Right lung (tissue), 10 donors: ENCODE measurements at places on chromosomes 1 and 21. TPM values are rescaled to one million over a fixed set of nuclear protein-coding genes. Genes with fewer than 3 reads are reported as not detected.

DNA sequence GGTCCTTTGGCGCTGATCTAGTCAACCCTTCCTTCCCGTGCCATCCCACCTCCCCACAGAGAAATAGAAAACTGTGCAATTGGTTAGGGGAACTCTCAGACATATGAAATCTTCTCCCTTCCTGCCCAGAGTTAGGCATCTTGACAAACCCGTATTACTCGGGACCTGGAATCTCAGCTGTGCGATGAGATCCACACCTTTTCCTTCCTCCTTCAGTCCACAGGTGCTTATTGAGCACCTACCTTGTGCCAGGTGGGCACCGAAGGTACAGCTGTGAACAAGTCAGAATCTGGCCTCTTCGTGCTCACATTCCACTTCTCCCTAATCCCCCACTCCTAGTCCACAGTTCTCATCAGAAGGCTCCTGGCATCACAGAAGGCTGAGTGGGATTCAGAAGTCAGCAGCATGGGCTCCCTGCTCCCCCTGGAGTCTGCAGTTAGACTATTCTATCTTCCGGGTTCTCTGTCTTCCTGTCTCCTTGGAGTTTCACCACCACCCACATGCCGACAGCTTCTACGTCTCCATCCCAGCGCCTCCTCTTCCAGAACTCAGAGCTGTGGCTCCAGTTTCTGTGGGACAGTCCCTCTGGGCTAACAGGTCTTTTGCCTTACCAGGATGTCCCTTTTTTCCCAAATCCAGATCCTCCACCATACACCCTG lies 23.0 kb downstream of the KNCN start:
- DNase-seq, result no peak

Gene ELK4
- polyA plus RNA-seq, result 21.5 TPM

Gene GBP6
- polyA plus RNA-seq, result 0.73 TPM

- no peak for DNase-seq
Observed at GRCh38 chr21:33940164-33940880, 24.7 kb upstream of the ATP5PO start.

GRCh38 chr1:244361764-244362473 lies 89.8 kb downstream of the ADSS2 start:
- peak; percentile 76 for DNase-seq

- DNase-seq, result no peak
Observed at GRCh38 chr1:7705048-7705907, 65.8 kb upstream of the VAMP3 start.

- no peak for DNase-seq
Observed at GRCh38 chr1:116286541-116286971, 86.5 kb upstream of the ATP1A1 start.

DNA sequence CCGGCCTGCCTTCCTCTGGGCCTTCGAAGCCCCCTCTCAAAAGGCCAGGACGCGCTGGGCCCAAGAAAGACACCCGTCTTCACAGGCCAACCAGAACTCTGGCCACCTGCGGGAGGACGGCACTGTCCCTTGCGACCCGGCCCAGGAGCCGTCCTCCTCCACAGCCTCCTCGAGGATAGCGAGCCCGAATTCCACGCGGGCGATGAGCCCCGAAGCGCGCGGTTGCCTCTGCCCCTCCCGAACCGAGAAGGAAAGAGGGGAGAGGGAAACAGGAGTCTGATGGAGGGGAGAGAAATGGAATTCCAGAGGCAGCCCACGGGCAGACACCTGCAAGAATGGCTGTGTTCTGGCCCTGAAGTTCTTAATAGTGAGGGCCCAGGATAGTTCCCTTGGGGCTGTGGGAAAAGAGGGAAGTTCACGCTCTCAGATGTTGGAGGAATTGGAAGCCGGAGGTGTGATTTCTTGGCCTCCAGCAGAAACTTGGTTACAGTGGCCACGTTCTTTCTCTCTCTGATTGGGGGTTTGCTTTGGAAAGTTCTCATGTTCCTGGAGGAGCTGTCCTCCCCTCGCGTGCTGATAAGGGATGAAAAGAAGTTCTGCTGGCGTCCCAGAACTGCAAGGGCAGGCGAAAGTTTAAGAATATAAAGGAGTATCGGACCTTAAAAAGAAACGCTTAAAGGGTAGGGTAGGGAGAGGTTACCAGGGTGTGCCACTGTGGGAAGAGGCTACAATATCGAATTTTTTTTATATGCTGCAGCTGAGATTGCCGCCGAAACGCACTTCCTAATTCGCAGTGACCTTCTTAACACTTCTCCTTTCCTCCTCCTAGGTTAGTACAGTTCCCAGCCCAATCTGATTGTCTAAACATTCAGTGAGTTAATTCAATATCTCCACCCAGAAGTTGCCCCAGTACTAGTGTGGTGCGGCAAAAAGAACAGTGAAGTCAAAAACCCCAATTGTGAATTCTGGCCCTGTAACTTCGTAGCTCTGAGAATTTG lies 5.8 kb upstream of the SLC44A5 start:
- DNase-seq, result peak; percentile 31

DNA sequence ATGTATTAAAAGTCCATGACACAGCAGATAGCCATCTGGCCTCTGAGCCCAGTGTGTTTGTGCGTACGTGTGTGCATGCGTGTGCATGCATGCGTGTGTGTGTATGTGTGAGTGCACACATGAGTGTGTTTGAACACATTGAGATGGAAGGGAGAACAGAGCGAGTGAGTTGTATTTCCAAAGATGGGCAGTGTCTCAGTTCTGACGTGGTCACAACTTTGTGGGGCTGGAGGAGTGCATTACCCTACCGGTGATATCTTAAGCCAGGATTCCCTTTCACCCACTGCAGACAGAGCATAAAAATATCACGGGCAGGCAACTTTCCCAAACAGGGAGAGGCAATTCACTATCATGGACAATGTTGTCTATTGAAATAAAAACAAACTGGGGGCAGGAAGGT lies 27.8 kb downstream of the IRF2BP2 start:
- no peak for DNase-seq

DNA sequence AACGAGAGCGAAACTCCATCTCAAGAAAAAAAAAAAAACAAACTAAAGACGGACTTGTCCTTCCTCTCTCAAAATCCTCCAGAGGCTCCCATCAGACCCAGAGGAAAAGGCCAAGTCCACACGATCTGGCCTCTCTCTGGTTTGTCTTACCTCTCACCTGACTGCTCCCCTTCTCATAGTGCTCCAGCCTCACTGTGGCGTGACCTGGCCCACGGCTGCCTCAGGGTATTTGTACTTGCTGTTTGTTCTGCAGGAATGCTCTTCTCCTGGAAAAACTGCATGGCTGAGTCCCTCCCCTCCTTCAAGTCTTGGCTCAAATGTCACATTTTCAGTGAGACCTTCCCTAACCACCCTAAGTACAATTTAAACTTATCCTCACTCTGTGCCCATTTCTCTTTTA lies 8.0 kb upstream of the BRWD1 start:
- DNase-seq, result no peak

GRCh38 chr1:85398391-85399064 lies 66.4 kb downstream of the DDAH1 start:
- no peak for DNase-seq

DNA sequence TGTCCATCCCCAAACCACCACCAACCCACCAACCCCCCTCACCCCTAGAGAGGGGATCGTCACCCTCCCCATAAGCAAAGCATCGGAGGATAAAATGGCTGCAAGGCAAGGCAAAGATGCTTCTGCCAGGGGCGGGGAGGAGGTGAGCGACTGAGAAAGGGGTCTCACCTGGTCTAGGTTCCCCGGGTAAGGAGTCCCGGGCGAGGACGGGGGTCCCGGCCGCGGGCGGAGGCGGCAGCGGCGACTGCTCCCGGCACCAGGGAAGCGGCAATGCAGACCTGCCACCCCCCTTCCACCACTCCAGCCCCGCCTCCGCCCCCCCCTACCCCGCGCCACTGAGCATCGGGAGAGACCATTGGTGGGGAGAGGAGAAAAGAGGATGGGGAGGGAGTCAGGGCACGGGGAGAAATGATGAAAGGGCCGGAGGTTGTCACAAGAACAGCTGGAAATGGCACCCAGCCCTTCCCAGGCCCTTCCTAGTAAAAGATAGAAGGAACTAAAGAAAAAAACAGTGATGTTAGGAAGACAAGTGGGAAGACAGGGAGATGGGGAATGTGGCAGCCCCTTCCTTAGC lies at the start of gene SV2A:
Gene SV2A (minus strand): TSS at position 274 of the 574 bp plus-strand sequence. CDS start 4,004 bp downstream, outside the sequence.
- no peak for DNase-seq

Gene OR2T33
- polyA plus RNA-seq, result not detected

GRCh38 chr1:46081206-46081605 lies 51.2 kb downstream of the PIK3R3 start:
- no peak for DNase-seq

Gene PRAMEF4
- polyA plus RNA-seq, result not detected

DNA sequence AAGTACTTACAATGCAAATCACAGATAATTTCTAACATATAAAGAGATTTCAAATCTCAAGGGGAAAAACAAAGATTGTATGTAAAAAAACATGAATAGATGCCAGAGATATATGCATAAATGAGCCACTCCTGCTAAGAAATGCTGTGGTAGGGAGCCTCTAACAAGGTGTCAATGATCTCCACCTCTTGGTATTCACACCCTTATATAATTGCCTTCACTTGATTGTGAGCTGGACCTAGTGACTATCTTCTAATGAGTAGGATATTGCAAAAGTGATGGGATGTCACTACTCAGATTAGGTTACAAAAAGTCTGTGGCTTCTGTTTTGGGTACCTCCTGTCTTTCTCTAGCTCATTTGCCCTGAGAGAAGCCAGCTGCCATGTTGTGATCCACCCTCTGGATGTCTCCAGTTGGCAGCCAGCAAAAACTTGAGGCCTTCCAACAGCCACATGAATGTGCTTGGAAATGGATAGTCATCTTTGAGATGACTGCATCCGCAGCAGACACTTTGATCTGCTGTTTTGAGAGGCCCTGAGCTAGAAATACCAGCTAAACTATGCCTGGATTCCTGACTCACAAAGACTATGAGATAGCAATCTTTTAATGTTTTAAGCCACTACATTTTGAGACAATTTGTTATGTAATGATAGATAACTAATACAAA lies 196.1 kb upstream of the FGGY start:
- DNase-seq, result no peak

- no peak for DNase-seq
Observed at GRCh38 chr1:46526691-46527291, 24.7 kb downstream of the KNCN start.

Gene CASQ2
- 0.46 TPM for polyA plus RNA-seq

Gene RHBG
- polyA plus RNA-seq, result 2.3 TPM

Gene MROH7
- polyA plus RNA-seq, result 16.2 TPM

Gene UBE2J2
- 40.4 TPM for polyA plus RNA-seq

GRCh38 chr1:3000671-3001470 lies 20.4 kb upstream of the ACTRT2 start:
- no peak for DNase-seq

- DNase-seq, result no peak
Observed at GRCh38 chr1:117834416-117834815, 95.0 kb downstream of the GDAP2 start.

Gene LCE2C
- not detected for polyA plus RNA-seq

- DNase-seq, result no peak
Observed at GRCh38 chr1:235888119-235888643, 21.5 kb upstream of the LYST start.

- DNase-seq, result no peak
Observed at GRCh38 chr1:206905295-206906164, 8.3 kb downstream of the IL24 start.

GRCh38 chr1:97196825-97197516 lies 475.4 kb downstream of the PTBP2 start:
- no peak for DNase-seq

DNA sequence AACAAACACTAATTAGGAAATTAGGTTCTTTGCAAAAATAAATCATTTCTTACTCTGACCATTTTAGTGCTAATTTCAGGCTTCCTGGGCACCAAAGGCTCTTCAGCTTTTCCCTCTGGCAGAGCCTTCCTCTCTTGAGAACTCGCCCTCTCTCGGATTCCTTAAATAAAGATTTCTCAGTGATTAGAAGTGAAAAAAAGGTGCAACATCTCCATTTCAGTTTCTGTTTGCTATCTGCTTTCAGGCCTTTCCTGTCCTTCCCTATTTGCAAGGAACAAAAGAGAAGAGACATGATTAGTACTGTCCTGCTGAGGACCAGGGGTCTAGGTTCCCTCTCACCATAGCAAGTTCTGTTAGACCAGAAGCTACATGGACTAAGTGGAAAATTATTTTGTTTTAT lies 27.8 kb upstream of the CACYBP start:
- DNase-seq, result no peak

DNA sequence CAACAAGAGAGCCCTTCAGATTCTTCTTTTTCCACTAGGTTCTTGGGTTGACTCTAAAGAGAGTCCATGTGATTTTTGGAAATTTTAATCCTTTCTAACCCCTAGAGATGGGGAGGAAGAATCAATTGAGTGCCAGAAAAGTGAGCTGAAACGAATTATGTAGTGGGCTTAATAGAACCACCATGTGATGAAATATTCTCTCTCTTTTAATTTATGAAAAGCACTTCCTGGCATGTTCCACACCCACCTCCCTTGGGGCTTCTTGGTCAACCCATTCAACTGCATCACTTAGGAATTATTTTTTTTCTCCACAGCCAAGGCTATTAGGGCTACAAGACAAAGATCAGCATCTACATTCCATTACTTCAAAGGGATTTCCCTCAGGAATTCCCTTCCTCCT lies 79.6 kb downstream of the ZC3H11B start:
- no peak for DNase-seq

Gene AADACL3
- not detected for polyA plus RNA-seq

Gene SV2A
- polyA plus RNA-seq, result 6.1 TPM

Gene LDLRAD1
- 5.5 TPM for polyA plus RNA-seq

DNA sequence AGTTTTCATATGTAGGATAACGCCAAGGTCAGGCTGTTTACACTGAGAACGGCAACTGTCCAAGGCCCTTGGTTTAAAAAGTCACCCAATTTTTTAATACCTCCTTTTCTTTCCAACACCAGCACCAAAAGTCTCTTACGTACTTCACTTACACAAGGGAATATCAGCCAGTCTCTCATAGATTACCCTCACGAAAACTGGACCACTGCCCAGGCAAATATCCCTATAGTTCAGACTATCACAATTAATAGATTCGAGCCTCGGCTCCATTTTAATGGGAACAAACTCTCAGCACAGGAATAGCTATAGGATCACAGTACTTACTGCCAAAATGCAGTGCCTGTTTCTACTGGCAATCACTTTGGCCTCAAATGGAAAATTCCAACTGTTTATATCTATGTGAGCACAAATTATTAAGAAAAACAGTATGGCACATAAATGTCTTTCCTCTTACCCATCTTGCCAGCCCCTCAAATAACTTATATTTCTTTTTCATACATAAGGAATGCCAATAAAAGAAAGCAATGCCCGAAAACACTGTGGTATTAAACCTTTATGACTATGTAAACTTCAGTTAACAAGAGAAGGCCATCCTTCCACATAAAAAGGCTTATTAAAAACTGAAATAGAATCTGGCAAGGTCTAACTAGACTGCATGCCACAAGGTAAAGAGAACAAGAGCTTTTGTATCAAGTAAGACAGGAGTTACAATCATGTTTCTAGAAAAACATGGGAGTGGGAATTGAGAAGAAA lies 97.8 kb downstream of the SLC45A1 start:
- no peak for DNase-seq

GRCh38 chr1:55129194-55129728 lies 85.9 kb downstream of the USP24 start:
- DNase-seq, result no peak

DNA sequence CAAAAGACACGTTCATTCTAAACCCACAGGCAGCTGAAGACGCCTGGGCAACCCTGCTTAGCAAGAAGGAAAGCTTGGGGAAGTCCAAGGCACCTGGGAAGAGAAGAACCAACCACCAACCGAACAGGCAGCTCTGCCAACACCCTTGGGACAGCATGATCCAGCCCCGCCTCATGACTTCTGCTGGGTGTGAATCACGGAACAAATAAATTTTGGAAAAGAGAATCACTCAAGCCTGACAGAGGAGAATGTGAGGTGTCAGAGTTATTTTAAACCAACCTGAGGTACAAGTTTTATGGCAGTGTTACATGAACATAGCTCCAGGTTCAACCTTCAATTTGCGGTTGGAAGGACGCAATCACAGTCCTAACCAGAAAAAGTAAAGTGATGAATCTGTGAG lies 10.0 kb upstream of the PADI4 start:
- no peak for DNase-seq
